ENCODE measurements at places on chromosomes 11 and 22. TPM values are rescaled to one million over a fixed set of nuclear protein-coding genes. Genes with fewer than 3 reads are reported as not detected.

The MRGPRX3 gene
- total RNA-seq, result not detected

GRCh38 chr11:30328681-30329080, 5.8 kb downstream of the ARL14EP start:
- no peak overlapping the region for H3K4me3 ChIP-seq
- peaks cover 34% of the 10 kb centered on the region for H3K4me1 ChIP-seq
- peaks cover 18% of the 10 kb centered on the region for H3K36me3 ChIP-seq
- no peak overlapping the region for H3K27ac ChIP-seq
- DNase-seq, result no peak

DNA sequence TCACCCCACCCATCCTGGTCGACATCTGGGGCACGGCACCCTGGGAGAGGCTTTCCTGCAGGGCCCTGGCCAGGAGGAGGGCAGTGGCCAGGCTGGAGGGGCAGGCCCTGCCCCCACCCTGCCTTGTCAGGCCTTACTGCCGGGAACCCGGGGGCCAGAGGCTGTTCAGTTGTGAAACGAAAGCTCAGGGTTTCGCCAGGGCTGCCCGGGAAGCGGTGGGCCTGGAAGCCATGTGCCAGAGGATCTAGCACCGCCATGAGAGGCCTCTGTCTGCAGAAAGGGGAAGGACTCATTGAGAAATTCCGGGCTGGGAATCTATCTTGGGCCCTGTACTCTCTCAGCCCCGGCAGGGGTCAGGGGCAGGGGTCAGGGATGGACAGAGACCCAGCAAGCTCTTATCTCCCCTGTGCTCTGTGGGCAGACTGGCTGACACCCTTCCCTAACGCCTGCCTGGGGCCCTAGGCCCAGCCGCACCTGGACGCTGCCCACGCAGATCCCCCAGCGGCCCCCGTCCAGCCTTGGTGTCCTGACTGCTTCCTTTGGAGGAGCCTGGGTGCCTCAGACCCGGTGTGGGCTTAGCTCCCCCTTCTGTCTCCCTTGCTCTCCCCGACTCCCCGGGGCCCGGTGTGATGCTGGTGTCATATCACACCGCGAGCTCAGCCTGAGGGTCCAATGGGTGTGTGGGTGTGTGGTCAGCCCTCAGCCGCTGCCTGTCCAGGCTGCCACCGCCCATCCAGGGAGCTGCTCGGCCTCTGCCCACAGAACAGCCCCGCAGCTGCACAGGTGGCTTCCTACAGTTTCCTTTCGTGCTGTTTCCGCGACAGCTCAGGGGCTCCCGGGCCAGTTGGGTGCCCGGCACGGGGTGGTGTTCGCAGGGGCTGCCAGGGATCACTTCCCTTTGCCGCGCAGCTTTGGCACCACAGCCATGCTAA, 6.5 kb downstream of the PIM3 start:
- H3K27ac ChIP-seq, result peak overlapping the region; percentile 99
- H3K4me1 ChIP-seq, result peaks cover 92% of the 10 kb centered on the region
- peak overlapping the region; percentile 97 for H3K4me3 ChIP-seq
- no peaks in the 10 kb centered on the region for H3K27me3 ChIP-seq
- H3K36me3 ChIP-seq, result peaks cover 23% of the 10 kb centered on the region

- peaks cover 40% of the 10 kb centered on the region for H3K27me3 ChIP-seq
- no peaks in the 10 kb centered on the region for H3K4me1 ChIP-seq
- H3K27ac ChIP-seq, result no peak overlapping the region
- DNase-seq, result no peak
These were observed 8.5 kb upstream of the CYTH4 start for GRCh38 chr22:37273846-37274225.

- H3K27me3 ChIP-seq, result peaks cover 7% of the 10 kb centered on the region
- H3K4me3 ChIP-seq, result no peak overlapping the region
- peak overlapping the region; percentile 100 for H3K27ac ChIP-seq
- H3K36me3 ChIP-seq, result peaks cover 14% of the 10 kb centered on the region
- DNase-seq, result no peak
These were observed 1.6 kb upstream of the GSTP1 start for GRCh38 chr11:67582011-67582410.

DNA sequence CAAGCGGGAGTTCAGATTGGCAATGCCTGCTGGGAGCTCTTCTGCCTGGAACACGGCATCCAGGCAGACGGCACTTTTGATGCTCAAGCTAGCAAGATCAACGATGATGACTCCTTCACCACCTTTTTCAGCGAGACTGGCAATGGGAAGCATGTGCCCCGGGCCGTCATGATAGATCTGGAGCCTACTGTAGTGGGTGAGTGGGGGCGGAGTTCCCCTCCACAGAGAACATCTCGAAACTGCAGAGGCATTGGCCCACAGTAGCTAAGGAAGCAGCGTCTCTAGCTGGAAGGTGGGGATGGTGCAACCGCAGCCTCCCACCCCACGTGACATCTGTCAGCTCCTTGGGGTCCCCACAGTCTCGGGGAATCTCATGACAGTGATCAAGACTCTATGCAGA, 10.9 kb downstream of the TUBA8 start:
- H3K36me3 ChIP-seq, result peaks cover 3% of the 10 kb centered on the region
- H3K4me3 ChIP-seq, result no peak overlapping the region
- no peak overlapping the region for H3K27ac ChIP-seq

GRCh38 chr22:44440224-44441160, 57.5 kb downstream of the RTL6 start:
- no peaks in the 10 kb centered on the region for H3K4me1 ChIP-seq
- no peaks in the 10 kb centered on the region for H3K27me3 ChIP-seq
- H3K4me3 ChIP-seq, result no peak overlapping the region
- no peak for DNase-seq

DNA sequence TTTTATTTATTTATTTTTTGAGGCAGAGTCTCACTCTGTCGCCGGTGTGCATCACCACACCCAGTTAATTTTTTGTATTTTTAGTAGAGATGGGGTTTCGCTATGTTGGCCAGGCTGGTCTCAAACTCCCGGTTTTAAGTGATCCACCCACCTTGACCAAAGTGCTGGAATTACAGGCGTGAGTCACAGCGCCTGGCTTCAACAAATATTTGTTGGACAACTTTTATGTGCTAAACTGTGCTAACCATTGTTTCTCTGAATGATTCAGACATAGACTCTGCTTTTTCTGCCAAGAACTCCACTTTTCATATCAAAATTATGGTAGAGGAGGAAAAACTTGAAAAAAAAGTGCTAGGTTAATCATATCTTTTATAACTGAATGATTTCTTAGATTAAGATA, 36.3 kb downstream of the MMP7 start:
- peaks cover 3% of the 10 kb centered on the region for H3K4me1 ChIP-seq
- no peaks in the 10 kb centered on the region for H3K36me3 ChIP-seq
- no peaks in the 10 kb centered on the region for H3K27me3 ChIP-seq
- no peak for DNase-seq
- H3K4me3 ChIP-seq, result no peak overlapping the region

The DDX10 gene
- 26.4 TPM for total RNA-seq

GRCh38 chr11:27420722-27421572, 51.6 kb downstream of the LGR4 start:
- H3K4me3 ChIP-seq, result no peak overlapping the region
- H3K27ac ChIP-seq, result peak overlapping the region; percentile 85
- H3K27me3 ChIP-seq, result no peaks in the 10 kb centered on the region
- peaks cover 54% of the 10 kb centered on the region for H3K4me1 ChIP-seq

- DNase-seq, result no peak
- no peak overlapping the region for H3K27ac ChIP-seq
- H3K27me3 ChIP-seq, result no peaks in the 10 kb centered on the region
These were observed 41.2 kb upstream of the GLYATL1 start for GRCh38 chr11:58898106-58898505.

DNA sequence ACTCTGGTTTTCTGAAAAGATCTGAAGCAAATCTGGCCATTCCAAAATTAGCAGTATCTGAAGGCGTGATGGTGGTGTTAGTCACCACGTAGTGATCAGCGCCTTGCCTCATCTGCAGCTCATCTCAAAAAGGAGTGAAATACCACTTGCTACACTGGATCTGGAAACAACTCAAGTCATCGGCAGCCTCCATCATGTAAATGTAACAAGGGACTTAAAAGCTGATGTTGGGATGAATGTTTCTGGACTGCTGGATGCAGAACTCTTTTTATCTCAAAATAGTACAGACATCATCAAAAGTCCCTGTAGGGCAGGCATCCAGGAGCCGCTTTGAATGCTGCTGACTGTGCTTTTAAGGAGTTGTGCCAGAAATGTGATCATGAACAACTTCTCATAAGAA, 14.1 kb upstream of the APLP2 start:
- H3K4me1 ChIP-seq, result peaks cover 6% of the 10 kb centered on the region
- H3K27ac ChIP-seq, result no peak overlapping the region
- no peaks in the 10 kb centered on the region for H3K27me3 ChIP-seq

DNA sequence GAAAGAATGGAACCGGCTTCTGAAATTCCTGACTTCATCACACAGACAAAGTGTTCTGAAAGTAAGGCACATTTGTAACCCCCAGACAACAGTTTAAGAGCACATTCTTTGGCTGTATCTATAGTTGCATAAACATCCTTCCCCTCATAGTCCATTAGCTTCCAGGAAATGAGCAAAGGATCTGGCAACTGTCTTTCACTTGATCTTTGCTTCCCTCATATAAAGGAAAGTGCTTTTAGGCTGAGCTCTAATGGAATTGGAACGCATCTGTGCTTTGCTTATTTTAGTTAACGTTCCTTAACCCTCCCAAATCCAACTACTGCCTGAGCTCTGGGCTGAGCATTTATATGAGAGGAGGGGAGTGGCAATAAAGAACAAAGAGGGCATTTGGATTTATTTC, 76.9 kb upstream of the API5 start:
- H3K4me1 ChIP-seq, result no peaks in the 10 kb centered on the region
- no peak for DNase-seq
- H3K4me3 ChIP-seq, result no peak overlapping the region
- no peaks in the 10 kb centered on the region for H3K36me3 ChIP-seq

- no peak overlapping the region for H3K4me3 ChIP-seq
- H3K27me3 ChIP-seq, result peaks cover 32% of the 10 kb centered on the region
- H3K36me3 ChIP-seq, result no peaks in the 10 kb centered on the region
- no peaks in the 10 kb centered on the region for H3K4me1 ChIP-seq
- H3K27ac ChIP-seq, result no peak overlapping the region
These were observed 26.3 kb upstream of the RASD2 start for GRCh38 chr22:35514366-35514765.

GRCh38 chr22:45144916-45145315, 18.8 kb upstream of the NUP50 start:
- H3K4me1 ChIP-seq, result no peaks in the 10 kb centered on the region
- no peak overlapping the region for H3K27ac ChIP-seq
- no peaks in the 10 kb centered on the region for H3K36me3 ChIP-seq
- no peak for DNase-seq
- no peaks in the 10 kb centered on the region for H3K27me3 ChIP-seq
- H3K4me3 ChIP-seq, result no peak overlapping the region

DNA sequence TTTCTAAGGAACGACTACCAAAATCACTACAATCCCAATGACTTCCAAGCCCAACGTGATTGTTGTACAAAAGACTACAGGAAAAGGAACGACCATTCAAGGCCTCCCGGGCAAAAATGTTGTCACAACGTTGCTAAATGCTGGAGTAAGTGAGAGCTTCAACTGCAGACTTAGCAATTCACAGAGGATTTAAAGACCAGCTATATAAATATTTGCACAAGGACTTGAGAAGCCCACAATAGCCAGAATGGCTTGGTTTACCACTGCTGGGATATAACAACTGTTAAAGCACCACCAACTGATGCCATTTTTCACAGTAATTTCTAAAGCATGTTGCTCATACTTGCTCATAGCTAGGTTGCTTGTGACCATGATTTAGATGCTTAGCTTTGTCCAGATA, 78.3 kb downstream of the EMSY start:
- H3K4me1 ChIP-seq, result peaks cover 17% of the 10 kb centered on the region
- H3K4me3 ChIP-seq, result no peak overlapping the region
- H3K27ac ChIP-seq, result no peak overlapping the region
- H3K36me3 ChIP-seq, result peaks cover 7% of the 10 kb centered on the region
- no peak for DNase-seq

- peaks cover 16% of the 10 kb centered on the region for H3K4me1 ChIP-seq
- no peak overlapping the region for H3K4me3 ChIP-seq
- peak overlapping the region; percentile 67 for H3K27ac ChIP-seq
- DNase-seq, result no peak
- H3K27me3 ChIP-seq, result no peaks in the 10 kb centered on the region
These were observed 32.0 kb downstream of the GUCY1A2 start for GRCh38 chr11:106986261-106986660.

The MAJIN gene
- total RNA-seq, result not detected

DNA sequence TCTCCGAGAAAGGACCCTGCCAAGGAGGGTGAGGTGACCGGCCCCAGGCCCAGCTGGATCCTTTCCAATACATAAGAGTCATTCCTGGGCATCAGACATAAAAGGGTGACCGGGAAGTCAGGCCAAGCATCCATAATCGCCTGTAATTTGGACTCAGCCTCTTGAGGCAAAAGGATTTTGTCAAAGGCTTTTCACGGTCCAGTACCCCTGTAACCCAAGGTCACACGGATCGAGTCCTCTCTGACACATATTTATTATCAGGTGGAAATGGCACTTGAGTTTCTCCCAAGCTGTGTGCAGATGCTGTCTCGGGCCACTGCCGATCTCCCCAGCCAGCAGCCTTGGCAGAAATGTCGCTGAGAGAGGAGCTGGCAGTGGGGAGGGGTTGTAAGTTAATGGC, 556.5 kb downstream of the MN1 start:
- H3K4me3 ChIP-seq, result no peak overlapping the region
- H3K36me3 ChIP-seq, result no peaks in the 10 kb centered on the region
- no peaks in the 10 kb centered on the region for H3K27me3 ChIP-seq

DNA sequence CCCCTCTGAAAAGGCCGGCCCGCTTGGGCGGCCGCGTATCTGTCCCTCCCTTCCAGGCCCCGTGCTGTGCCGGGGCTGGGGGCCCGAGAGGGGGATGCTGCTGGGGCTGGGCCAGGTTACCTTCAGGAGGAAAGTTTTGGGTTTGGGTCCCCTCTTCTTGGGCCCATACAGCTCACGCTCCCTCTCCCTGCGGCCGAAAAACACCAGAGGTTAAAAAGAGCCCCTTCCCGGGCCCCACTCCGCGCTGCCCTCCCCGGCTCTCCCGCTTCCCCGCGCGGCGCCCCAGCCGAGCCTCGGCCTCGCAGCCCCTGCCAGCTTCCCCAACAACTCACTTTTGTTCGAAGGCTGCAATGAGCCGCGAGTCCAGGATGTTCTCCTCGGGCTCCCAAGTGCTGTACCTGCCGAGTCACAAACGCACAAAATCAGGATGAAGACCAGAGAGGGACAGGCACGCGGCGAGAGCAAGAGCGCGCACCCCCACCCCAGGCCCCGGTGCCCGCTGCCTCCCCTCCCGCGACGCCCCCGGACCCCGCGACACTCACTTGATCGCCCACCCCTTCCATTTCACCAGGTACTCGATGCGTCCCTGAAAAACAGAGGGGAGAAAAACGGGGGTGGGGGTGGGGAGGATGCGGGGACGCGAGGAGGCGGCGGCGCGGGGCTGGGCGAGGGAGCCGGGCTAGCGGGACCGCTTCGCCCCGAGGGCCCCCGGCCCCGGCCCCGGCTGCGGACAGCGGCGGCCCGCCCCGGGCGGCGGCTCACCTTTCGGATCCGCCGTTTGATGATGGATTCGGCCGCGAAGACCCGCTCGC, 450 bp downstream of the CBX6 start:
- peaks cover 47% of the 10 kb centered on the region for H3K4me1 ChIP-seq
- DNase-seq, result peak; percentile 69

GRCh38 chr11:63779039-63779438, 10.5 kb upstream of the ZFTA start:
- H3K4me1 ChIP-seq, result no peaks in the 10 kb centered on the region
- no peak overlapping the region for H3K4me3 ChIP-seq
- DNase-seq, result no peak
- no peak overlapping the region for H3K27ac ChIP-seq
- no peaks in the 10 kb centered on the region for H3K27me3 ChIP-seq
- no peaks in the 10 kb centered on the region for H3K36me3 ChIP-seq

The APOL6 gene
- 3.1 TPM for total RNA-seq

GRCh38 chr22:47177334-47177815, 414.9 kb downstream of the TBC1D22A start:
- no peak overlapping the region for H3K4me3 ChIP-seq
- H3K36me3 ChIP-seq, result peaks cover 17% of the 10 kb centered on the region
- no peaks in the 10 kb centered on the region for H3K4me1 ChIP-seq
- no peak overlapping the region for H3K27ac ChIP-seq
- peak; percentile 64 for DNase-seq

The GSTT2B gene
- 13.5 TPM for total RNA-seq

The YPEL4 gene
- 1.7 TPM for total RNA-seq

The ZFTA gene
- total RNA-seq, result 5.0 TPM
